ENCODE measurements at places on chromosomes 7 and 10.

DNA sequence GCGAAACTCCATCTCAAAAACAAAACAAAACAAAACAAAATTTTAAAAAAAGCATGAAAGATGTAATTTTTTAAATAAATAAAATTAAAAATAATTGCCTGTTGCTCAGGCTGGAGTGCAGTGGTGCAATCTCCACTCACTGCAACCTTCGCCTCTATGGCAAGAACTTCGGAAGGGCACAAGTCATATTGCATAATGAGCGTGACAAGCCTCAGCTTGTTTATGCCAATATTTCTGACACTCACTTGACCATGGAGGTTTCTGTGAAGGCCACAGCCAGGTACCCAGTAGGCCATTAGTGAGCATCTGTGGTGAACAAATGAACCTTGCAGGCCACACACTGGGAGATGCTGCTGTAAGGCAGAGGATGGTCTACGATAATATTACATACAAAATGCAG is 106.1 kb upstream of the KMT2C start:
- DNase-seq = no peak
- H3K4me1 ChIP-seq = peaks cover 4% of the 10 kb centered on the region
- H3K36me3 ChIP-seq = no peaks in the 10 kb centered on the region
- no peaks in the 10 kb centered on the region for H3K27me3 ChIP-seq
- H3K4me3 ChIP-seq = no peak overlapping the region

GRCh38 chr7:158328376-158329013 is 259.1 kb downstream of the PTPRN2 start:
- no peak overlapping the region for H3K27ac ChIP-seq
- no peaks in the 10 kb centered on the region for H3K4me1 ChIP-seq
- no peak for DNase-seq
- H3K4me3 ChIP-seq = no peak overlapping the region
- no peaks in the 10 kb centered on the region for H3K36me3 ChIP-seq

- peak; percentile 13 for DNase-seq
- H3K4me1 ChIP-seq = no peaks in the 10 kb centered on the region
- H3K27ac ChIP-seq = no peak overlapping the region
- no peaks in the 10 kb centered on the region for H3K36me3 ChIP-seq
Measured at GRCh38 chr7:154744256-154744860, 258.6 kb downstream of the PAXIP1 start.

- H3K36me3 ChIP-seq = no peaks in the 10 kb centered on the region
- no peak overlapping the region for H3K4me3 ChIP-seq
- DNase-seq = peak; percentile 75
- H3K4me1 ChIP-seq = peaks cover 56% of the 10 kb centered on the region
Measured at GRCh38 chr7:47535035-47535703, 46.7 kb downstream of the TNS3 start.

DNA sequence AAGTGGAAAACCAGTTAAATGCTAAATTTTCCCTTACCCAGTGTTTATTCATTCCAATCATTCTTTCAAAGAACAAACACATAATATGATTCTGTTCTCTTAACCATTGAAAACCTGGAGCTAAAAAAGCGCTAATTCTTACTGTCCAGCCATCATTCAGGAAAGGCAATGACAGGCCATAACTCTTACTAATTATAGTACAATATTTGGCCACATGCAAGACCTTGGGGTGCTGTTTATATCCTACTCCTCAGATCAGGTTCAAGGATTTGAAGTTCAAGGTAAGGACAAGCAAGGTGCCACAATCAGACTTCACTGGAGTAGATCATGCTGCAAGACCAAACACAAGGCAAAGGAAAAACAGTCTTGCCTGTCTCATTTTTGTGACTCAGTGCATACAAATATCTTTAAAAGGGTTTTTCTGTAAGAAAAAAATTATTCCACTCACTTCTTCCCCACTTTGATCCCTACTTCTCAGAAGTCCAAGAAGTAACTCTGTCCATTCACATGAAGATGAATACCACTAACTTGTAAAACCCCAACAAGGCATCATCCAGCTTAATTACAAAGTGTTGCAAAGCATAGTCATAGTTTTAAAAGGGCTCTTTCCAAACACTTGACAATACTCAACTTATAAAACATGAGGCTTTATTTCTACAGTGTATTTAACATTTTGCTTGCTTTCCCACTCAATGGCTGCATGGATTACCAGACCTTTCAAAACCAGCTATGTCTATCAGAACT is 153.0 kb downstream of the DOCK4 start:
- no peaks in the 10 kb centered on the region for H3K4me1 ChIP-seq
- H3K27ac ChIP-seq = no peak overlapping the region
- no peak overlapping the region for H3K4me3 ChIP-seq
